NCI-H446 treated with DMSO at 0.1 percent for 48 hours (cell line): ENCODE measurements at places on chromosomes 4 and X.

GRCh38 chr4:2537011-2537830 lies 774 bp downstream of the FAM193A start:
- DNase-seq, result no peak

GRCh38 chr4:26459756-26460530 lies 30.3 kb downstream of the CCKAR start:
- no peak for DNase-seq

- DNase-seq, result no peak
Observed at GRCh38 chr4:184744236-184744635, 10.3 kb upstream of the CENPU start.

DNA sequence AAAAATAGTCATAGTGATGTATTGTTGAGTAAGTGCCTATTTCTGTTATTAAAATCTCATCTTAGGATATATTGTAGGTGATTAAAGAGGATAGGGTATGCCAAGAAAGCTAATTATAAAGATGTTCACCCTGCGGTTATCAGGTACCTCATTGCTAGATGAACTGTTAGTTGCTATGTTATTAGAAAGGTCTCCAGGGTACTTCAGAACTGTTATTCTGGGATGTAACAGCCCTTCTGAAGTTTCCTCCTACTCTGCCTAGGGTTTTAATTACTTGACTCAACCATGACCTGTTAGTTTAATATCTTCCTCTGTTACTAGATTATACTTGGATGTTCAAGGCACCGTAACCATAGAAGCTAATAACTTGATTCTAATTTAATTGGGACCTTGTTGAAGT lies 15.4 kb downstream of the TMPRSS11E start:
- DNase-seq, result no peak

DNA sequence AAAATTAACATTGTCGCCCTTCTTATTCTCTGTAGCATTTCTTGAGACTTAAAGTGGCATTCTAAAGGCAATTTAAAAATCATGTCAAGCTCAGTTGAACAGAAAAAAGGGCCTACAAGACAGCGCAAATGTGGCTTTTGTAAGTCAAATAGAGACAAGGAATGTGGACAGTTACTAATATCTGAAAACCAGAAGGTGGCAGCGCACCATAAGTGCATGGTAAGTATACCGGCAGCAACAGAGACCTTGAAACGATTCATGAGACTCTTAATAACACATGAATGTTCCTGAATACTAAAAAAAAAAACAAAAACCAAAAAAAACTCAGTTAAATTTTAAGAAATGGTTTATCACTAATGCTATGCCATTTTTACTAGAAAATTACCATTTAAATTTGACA lies 82.4 kb upstream of the HPRT1 start:
- no peak for DNase-seq

DNA sequence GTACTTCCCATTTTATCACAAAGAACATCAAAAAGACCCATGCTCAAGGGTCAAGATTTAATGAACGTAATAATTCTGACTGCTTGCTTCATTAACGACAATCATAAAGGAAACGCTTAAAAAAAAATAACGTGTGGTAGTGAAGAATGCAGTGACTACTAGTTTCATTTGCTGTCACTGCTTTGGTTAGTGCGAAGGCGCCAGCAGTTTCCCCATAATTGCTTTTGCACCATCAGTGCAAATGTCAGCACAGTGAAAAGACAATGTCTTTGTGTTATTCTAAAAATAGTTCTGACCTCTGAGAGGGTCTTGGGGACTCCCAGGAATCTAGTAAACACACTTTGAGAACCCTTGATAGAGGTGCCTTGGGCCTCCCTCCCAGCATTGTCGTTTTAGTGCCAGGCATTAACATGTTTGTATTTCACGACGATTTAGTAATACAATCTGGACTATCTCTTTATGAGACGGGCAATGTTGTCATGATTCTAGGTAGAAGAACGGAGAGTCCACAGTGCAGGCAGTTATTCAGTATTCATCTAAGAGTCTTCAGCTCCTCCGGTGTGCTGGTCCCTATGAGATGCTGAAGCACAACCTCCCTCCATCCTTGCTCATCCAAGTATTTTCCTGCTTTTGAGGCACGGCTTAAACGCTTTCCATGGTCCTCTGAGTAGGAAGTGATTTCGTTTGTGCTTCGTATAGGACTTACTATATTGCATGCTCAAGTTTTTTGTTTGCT lies 71.0 kb downstream of the AFF1 start:
- DNase-seq, result no peak

- DNase-seq, result no peak
Observed at GRCh38 chrX:132331000-132331399, 111.8 kb upstream of the RAP2C start.

- DNase-seq, result no peak
Observed at GRCh38 chrX:53230116-53230515, 5.1 kb upstream of the KDM5C start.

DNA sequence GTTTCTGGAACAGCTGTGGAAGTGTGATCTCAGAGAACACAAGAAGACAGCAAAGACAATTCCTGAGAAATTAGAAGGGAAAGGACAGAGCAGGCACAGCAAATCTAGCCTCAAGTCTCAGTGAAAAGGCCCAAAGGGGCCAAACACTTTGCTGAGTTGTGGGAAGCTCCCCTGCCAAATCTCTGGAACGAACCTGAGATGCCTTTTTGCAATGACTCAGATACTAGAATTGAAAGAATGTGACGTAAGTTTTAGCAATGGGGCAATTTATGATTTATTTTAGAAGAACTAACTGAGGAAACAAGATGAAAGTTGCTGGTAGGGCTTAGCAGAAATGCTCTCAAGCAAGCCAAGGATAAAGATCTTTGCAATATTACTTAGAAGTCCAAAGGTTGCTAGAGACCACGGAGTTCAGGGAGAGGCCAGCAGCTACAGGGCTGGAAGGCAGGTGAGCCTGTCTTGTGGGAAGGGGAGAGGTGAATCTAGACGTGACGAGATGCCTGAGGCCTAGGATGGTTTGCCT lies 92.8 kb downstream of the AMELX start:
- no peak for DNase-seq

- DNase-seq, result no peak
Observed at GRCh38 chr4:1030031-1030430, 18.6 kb downstream of the FGFRL1 start.

- DNase-seq, result no peak
Observed at GRCh38 chr4:63302078-63302477, 1107.2 kb downstream of the TECRL start.

DNA sequence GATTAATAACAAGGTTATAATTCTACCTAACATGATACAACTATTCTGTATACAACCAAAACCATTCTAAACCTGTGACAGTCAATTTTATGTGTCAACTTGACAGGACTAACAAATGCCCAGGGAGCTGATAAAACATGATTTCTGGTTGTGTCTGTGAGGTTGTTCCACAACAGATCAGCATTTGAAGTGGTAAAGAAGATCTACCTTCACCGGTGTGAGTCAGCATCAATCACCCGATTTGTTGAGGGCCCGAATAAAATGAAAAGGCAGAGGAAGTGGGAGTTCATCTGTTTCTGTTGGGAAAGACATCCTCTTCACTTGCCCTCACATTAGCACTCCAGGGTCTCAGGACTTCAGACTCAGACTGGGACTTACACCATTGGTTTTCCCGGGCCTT lies 187.9 kb downstream of the MAB21L2 start:
- DNase-seq, result no peak

GRCh38 chr4:15674926-15675325 lies 6.7 kb upstream of the FAM200B start:
- DNase-seq, result no peak

GRCh38 chr4:185263419-185263818 lies 54.0 kb downstream of the SNX25 start:
- no peak for DNase-seq

DNA sequence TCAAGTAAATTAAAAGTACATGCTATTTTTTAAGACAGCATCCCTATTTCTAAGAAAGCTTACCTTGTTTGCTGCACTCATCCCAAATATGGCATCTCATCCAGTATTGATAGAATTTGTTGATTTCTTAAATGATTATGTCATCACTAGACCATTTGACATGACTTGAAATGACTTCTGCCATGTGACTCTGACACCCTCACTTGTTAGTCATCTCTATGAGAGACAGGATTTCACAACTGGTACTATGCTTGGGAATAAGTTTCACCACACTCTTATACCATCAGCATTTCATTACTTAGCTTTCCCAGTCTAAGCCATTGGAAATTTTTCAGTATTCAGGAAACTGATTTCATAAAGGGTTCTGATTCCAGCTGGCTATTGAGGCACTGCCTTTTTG lies 55.3 kb downstream of the TMPRSS11F start:
- no peak for DNase-seq

GRCh38 chr4:182385897-182386296 lies 142.7 kb downstream of the TENM3 start:
- DNase-seq, result no peak

DNA sequence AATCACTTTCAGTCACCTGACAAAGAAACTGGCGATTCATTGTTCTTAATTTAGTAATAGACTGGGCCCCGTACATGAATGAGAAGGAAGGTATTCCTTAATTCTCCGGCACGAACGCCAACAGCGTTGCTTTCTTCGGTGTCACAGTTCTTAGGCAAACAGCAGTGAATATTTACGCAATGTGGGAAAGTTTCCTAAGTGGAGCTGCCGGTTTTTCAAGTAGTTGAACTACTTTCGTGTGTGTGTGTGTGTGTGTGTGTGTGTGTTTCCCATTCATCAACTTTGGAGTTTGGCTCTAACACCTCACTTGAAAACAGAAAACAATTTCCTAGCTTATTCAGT lies 651 bp downstream of the NXT2 start:
- DNase-seq, result no peak

DNA sequence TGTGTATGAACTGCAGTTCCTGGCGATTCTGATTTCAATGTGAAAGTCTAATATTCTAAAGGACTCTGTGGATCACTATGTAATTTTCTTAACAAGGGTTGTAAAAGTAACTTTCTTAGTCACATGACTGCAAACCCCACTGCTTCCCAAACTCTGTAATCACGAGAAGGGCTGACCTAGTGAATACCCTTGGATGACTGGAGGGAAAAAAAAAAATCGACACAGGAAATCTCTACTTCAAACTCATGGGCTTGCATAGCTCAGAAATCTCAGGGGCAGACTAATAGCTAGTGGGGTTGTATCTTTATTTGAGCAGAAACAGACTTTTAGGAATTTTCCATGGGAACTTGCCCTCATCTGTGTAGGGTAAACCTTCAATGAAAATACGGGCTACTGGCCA lies 4.8 kb upstream of the MXRA5 start:
- no peak for DNase-seq

DNA sequence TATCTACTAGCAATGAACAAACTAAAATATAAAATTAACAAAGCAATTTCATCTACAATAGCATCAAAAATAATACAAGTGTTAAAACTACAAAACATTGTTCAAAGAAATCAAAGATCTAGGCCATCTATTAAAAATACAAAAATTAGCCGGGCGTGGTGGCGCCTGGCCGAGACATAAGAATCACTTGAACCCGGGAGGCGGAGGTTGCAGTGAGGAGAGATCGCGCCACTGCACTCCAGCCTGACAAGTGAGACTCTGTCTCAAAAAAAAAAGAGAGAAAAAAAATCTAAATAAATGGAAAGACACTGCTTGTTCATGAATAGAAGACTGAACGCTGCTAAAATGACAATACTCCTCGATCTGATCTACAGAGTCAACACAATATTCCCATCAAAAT lies 139.2 kb downstream of the RBM47 start:
- DNase-seq, result no peak

GRCh38 chr4:68338625-68339024 lies 11.3 kb downstream of the YTHDC1 start:
- DNase-seq, result no peak

- DNase-seq, result no peak
Observed at GRCh38 chr4:8192748-8193738, 6.0 kb upstream of the SH3TC1 start.

GRCh38 chrX:118038614-118039365 lies 77.8 kb downstream of the KLHL13 start:
- DNase-seq, result no peak

- DNase-seq, result no peak
Observed at GRCh38 chrX:45980726-45981125, 564.5 kb downstream of the ZNF674 start.

- DNase-seq, result no peak
Observed at GRCh38 chr4:80183250-80184052, 13.9 kb upstream of the PRDM8 start.

DNA sequence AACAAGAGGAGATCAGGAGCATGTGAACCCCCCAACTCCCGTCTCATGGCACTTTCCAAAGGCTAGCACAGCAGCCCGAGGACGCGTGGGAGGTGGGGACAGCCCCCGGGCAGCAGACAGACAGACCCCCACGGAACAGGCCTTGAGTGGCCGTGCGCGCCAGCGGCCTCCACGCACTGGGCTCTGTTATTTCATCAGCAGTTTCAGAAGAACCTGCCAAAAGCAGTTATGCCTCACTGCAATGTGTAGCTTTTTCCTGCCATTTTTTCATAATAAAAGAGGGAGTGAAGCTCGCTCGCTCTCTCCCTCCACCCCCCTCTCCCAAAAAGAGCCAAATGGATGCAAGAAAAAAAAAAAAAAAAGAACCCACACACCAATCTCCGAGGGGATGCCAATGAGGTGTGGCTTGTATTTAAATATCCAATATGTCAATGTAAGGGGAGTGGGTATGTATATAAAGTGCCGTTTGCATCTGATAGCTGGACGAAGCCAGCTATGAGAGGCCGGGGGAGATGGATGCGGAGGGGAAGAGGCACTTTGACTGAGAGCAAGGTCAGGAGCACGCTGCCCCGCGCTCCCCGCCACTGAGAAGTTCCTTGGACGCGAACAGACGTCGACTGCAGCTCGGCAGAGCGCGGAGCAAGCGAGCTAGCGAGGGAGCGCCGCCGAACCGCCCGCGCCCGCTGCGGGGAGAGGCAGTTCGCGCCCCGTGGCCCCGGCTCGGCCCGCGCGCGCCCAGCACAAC lies at the start of gene FGF16:
Gene FGF16 (plus strand): TSS at position 482 of the 745 bp plus-strand sequence. CDS start 286 bp downstream, outside the sequence.
- DNase-seq, result no peak

- DNase-seq, result no peak
Observed at GRCh38 chrX:41031256-41031967, 53.8 kb upstream of the USP9X start.

- no peak for DNase-seq
Observed at GRCh38 chr4:85603437-85604336, 128.7 kb downstream of the ARHGAP24 start.

DNA sequence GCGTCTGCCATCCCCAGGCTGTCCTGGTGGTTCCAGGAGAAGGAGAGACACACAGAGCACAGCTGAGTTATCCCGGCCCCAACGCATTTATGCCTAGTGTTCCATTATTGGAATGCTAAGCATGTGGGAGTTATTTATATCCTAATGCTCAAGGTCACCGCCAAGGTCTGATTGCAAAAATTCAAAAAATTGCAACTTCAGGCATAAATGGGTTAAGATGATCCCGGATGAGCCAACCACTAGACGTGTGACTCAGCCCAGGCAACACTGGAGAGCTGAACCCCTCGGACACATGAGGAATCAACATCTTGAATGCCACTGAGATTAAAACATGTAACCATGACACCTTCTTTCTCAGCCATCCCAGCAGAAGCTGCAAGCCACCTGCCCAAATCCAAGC lies 3.8 kb upstream of the ZCCHC4 start:
- no peak for DNase-seq

DNA sequence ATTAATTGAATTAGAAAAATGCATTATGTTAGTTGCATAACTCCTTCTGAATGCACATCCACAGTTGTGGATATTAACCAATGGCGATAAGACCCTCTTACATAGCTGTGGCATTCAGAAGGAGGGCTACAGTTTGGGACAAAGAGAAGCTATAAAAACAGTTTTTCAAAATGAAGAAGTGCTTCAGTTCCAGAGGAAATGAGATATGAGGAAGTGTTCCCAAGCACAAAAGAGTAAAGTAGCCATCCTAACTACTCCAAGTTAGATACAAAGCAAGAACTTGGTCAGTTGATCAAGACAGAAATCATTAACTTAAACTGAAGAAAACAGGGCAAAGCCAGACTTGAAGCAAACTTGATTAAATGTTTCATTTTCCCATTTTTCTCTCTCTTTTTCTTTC lies 17.2 kb upstream of the ADGRL3 start:
- no peak for DNase-seq
